ENCODE measurements at places on chromosomes 13 and 19. TPM values are rescaled to one million over a fixed set of nuclear protein-coding genes. Genes with fewer than 3 reads are reported as not detected.

DNA sequence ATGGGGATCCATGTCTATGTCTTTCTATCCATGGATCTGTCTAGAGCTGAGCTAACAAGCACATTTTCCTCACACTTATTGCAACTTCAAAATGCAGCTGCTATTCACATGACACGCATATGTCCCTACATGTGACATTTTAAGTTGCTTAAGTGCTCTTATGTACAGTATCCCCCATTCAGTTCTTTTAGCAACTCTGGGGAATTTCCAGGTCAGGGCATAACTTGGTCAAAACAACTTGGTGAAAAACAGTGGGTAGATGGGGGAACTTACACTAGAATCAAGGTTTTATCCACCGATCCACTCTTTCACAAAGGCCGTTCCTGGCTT lies 73.0 kb downstream of the COL4A1 start:
- DNase-seq = no peak

GRCh38 chr13:79709471-79709870 lies 228.5 kb downstream of the NDFIP2 start:
- DNase-seq = peak; percentile 30

DNA sequence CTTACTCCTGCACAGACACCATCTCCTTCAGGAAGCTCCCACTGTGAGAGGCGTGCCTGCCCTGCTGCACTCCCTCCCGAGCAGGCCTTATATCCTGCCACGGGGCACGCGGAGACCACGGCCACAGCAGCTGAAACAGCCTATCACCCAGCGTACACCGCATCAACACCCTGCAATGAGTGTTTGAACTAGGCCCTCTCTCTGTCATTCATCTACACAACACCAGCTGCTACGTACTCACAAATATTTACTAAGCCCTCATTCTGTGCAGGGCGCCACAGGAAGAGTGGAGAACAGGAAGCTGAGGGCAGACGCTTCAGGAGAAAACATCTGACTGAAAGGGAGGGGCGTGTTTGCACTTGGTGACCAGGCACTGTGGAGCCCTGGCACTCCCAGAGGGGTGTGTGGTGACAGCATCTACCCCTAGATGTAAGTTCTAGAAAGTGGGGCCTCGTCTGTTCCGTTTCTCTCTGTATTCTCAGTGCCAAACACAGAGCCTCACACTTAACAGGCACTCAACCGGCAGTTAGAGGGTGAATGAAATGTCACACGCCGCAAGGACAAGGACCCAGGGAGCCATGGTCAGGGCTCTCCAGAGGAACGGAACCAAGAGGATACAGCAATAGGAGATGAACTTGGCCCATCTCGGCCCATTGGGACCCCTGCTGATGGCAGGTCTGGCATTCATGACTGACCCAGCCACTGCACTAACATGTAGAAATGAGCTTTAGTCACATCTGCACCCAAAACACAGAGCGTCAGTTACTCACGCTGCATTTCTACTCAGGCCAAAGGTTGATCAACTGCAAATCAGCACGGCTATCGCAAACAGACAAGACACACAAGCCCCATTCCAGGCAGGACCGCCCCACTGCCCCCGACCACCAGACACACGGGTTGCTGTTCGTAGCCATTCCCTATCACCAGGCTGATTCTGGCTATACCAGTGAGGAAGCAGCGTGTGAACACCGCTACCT lies 15.7 kb downstream of the RANBP3 start:
- DNase-seq = peak; percentile 23

The FFAR2 gene
- total RNA-seq = not detected

The F10 gene
- total RNA-seq = 20.3 TPM

The ZNF773 gene
- total RNA-seq = 39.8 TPM

DNA sequence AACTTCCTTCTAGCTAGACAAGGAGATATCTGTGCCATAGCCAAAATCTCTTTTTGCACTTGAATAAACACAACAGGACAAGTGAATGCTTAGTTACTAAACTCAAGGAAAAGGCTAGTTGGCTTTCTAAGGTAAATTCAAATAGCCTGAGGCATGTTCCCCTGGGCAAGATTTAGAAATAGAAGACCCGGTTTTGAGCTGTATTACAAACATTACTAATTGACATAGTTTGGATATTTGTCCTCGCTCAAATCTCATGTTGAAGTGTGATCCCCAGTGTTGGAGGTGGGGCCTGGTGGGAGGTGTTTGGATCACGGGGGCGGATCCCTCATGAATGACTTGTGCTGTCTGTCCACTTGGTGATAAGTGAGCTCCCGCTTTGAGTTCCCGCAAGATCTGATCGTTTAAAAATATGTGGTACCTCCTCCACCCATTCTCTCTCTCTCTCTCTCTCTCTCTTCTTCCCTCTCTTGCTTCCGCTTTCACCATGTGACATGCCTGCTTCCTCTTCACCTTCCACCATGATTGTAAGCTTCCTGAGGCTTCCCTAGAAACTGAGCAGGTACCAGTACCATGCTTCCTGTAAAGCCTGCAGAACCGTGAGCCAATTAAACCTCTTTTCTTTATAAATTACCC lies 3.9 kb upstream of the KBTBD6 start:
- DNase-seq = no peak

The LRG1 gene
- not detected for total RNA-seq

The PLEKHA4 gene
- total RNA-seq = 20.0 TPM

The OR7C1 gene
- total RNA-seq = not detected

- no peak for DNase-seq
These were observed at the start of gene MTUS2 for GRCh38 chr13:28820099-28821051. TSS of gene MTUS2 (plus strand) at chr13:28820339.

DNA sequence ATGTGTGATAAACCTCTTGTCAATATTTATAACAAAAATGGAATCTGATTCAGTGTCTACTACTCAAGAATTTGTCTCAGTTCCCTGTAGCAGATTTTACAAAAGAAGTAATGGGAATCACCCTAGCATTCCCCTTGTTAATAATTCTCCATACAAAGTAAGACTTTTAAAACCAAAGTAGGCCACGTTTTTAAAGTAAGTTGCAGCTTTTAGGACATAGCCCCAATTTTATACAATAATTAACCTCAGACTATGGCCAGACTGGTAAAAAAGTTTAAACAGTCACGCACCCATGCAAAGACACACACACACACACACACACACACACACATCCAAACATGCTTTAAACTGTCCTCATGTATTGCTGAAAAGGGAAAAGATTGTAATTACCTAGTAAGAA lies 589.9 kb downstream of the PCDH9 start:
- no peak for DNase-seq

DNA sequence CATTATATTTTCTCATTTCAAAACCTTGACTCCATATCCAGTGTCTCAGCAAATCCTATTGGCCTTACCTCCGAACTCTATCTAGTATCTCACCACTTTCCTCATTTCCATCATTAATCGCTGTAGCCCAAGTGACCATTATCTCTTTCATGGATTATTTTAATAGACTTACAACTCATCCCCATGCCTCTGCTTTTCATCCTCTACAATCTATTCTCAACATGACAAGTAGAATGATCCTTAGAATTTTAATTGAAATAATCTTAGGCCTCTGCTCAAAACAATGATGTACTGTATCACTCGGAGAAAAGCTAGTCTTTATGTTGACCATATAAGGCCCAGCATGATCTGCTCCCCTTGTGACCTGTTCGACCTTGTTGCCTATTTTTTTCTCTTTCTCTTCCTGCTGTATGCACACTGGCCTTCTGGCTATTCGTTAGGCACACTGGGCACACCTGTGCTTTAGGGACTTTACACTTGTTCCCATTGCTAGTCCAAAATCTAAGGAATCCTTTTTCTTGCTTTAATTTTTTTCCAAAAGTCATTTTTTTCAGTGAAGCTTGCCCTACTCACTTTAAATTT lies 21.4 kb downstream of the DNAJC15 start:
- no peak for DNase-seq
